ENCODE measurements at places on chromosomes 13 and 19.
A peak's percentile ranks its signal among the peaks of the same experiment; 100 is the strongest.

- DNase-seq = no peak
Measured at GRCh38 chr13:82364525-82364924, 1517.7 kb downstream of the SLITRK1 start.

GRCh38 chr13:28494778-28495537, at the start of gene FLT1:
TSS of gene FLT1 (minus strand) at chr13:28495128. CDS start at chr13:28494843, 285 bp downstream.
- DNase-seq = no peak

DNA sequence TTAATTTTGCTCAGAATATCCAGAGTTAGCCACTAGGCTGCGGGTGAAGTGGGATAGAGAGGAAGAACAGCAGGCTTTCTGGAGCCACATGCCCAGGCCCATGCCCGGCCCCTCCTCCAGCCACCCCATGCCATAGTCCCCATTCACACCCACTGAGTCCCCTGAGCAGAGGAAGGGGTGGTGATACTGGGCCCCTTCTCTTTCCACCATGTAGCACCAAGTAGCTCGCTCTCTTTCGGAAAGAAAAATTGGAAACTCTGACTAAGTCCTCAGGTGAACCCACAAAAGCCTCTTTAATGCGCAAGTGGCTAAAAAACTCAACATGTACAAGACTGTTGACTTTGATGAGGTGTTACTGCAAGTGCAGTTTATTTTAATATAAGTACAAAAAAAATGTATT, 76.7 kb upstream of the GPR183 start:
- DNase-seq = no peak

- no peak for DNase-seq
Measured at GRCh38 chr13:34156841-34157365, 339.0 kb downstream of the RFC3 start.

- DNase-seq = no peak
Measured at GRCh38 chr13:109629737-109630136, 156.6 kb downstream of the IRS2 start.

GRCh38 chr19:4553092-4553695, 6.3 kb downstream of the SEMA6B start:
- DNase-seq = no peak

DNA sequence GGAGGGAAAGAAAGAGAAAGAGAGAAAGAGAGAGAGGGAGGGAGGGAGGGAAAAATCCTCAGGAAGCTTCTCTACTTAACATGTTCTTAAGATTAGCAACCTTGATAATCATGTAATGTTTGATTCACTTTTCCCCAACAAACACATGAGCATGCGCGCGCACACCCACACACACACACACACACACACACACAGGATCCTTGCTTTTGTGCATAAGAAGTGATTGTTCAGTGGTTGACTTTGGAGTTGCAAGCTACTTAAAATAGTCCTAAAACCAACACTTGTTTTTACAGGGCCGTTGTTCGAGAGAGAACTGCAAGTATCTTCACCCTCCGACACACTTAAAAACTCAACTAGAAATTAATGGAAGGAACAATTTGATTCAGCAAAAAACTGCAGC, 100.0 kb upstream of the RAP2A start:
- no peak for DNase-seq

DNA sequence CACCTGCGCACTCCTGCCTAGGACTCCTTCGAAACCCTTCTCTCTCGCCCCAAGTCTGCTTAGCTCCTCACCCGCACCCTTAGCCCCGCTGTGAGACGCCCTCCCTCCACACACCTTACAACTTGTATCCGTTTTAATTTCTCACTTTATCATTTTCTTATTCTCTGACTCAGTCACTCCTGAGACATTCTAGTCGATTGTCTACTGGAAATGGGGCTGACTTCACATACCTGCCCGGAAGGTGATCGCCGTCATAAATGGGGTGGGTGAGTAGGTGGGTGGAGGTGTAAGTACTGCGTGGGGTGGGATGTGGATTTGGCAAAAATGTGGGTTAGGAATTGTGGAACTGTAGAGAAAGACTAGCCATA, 714 bp downstream of the NDFIP2 start:
- DNase-seq = peak; percentile 30

DNA sequence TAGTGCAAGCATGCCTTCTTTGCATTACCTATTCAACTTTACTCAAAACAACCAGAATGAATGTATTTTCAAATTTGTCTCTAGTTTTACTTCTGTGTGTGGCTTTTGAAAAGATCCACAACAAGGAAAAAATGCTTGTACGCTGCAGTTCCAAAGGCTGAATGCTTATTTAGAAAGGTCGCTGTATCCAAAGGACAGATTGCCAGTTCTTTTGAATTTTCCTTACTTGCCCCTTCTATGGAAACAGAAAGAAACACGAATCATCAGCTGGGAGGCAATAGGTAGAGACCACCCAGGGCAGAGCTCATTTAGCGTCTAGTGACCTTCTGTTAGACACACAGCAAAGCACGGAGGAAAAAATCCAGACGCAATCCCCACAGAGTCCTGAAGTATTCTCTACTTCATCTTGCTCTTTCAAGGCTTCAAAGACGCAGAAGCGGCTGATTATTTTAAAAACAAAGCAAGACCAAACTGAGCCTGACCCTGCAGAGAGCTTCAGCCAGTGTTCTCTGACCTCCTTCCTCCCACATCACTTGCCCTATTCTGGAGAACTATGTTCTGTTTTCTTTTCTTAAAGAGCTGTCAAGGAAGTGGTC, 674.6 kb upstream of the SGCG start:
- no peak for DNase-seq

- DNase-seq = no peak
Measured at GRCh38 chr19:35562776-35563175, 682 bp downstream of the ATP4A start.

DNA sequence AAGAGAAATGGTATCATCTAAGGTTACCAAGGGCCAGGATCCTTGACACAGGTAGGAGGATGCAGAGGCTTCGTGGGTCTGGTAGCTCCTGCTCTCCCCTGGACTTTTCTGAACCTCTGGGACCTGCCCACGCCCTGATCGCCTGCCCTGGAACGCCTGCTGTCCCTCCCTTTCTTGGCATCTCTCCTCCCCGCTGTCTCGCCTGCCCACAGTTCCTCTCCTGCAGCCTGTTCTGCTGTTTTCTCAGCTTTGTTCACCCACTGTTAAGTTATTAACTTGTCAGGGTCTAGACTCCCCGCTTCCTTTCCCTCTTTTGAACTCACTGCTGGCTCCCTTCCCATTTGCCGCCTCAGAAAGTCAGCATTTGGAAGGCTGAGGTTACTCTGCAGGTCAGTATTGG, 19.8 kb downstream of the SERP2 start:
- peak; percentile 72 for DNase-seq

- no peak for DNase-seq
Measured at GRCh38 chr13:30720172-30720869, 15.0 kb upstream of the ALOX5AP start.

DNA sequence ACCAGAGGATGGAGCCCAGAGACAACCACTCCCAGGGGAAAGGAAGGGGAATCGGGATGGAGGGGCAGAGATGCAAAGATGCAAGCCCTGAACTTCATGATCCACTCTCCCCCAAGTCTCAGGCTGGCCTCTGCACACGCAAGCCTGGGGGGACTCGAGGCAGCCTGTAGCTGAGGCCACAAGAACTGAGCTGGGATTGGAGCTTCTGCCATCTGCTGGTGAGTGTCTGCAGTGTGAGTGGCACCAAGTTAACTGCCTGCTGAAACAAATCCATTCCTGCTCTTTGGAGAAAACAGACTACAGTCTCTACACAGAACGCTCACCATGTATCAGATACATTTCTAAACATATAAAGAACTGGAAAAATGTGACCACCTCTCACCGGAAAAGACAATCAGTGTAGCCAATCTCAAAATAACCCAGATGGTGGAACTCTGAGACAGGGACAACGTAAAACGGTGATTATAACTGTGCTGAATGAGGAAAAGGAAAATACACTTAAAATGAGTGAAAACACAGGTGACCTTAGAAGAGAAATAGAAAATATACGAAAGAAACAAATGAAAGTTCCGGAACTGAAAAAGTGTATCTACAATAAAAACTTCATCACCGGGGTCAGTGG, 62.1 kb downstream of the KLF2 start:
- peak; percentile 61 for DNase-seq

GRCh38 chr13:75308222-75308621, 173.7 kb downstream of the TBC1D4 start:
- no peak for DNase-seq

GRCh38 chr13:44287958-44288357, 85.7 kb upstream of the SERP2 start:
- DNase-seq = no peak

DNA sequence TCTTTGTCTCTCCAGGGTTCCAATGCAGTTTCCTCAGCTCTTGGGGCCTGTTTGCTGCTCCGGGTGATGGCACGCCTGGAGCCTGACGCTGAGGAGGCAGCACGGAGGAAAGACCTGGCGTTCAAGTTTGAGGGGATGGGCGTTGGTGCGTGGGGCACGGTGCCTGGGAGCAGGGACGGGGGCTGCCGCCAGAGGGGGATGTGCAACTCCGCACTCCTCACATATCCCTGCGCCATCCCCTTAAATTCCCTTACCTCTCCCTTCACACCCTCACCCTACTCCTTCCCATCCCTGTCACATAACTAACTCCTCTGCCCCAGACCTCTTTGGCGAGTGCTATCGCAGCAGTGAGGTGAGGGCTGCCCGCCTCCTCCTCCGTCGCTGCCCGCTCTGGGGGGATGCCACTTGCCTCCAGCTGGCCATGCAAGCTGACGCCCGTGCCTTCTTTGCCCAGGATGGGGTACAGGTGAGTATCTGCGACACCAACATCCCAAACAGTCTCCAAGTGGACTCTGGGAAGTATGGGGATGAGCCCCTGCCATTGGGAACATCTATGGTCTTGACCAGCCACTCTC, 31.1 kb downstream of the TRPM4 start:
- no peak for DNase-seq

- DNase-seq = no peak
Measured at GRCh38 chr13:62747629-62748028, 1332.0 kb upstream of the PCDH20 start.

- no peak for DNase-seq
Measured at GRCh38 chr19:15313649-15314279, 18.6 kb downstream of the BRD4 start.

DNA sequence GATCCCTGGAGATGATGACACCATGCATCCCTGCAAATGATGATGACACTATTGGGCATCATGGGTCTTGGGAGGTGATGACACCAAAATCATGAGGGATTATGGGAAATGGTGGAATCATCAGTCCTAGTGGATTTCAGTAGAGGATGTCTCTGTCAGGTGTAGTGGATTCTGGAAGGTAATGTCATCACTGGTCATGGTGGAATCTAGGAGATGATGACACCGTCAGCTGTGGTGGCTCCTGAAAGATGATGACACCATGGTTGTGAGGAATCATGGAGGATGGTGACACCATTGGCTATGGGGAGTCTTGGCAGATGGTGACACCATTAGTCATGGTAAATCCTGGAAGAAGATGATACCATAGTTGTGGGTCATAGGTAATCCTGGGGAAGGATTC, 11.9 kb downstream of the SHISA7 start:
- no peak for DNase-seq

DNA sequence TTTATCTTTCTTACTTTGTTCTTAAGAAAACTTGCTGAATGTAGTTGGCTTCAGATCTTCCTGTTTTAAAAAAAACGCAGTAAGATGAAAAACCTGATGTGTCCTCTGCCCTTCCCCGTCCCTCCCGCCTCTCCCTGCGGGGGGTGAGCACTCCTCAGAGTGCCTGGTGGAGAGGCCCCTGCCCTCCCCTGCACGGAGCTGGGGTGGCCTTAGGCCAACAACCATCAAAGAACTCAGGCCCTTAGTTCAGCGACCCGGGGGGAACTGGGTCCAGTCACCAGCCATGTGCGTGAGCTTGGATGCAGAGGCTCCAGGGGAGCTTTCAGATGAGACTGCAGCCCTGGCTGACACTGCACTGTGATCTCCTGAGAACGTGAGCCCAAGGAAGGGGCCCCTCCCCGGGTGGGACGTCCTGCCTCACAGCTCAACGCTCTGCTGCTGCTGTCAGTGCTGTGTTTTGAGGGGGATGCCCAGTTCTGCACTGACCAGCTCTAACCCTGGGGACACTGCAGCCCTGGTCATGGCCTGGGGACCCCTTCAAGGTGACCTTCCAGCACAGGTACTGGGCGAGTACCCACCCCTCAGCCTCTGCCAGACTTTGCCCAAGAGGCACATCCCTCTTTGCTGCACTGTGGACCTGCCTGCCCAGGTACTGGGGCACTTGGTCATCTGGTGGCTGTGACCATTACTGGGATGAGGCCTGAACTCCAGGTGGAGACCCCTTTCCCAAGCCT, 42.7 kb downstream of the ANKRD10 start:
- no peak for DNase-seq

- no peak for DNase-seq
Measured at GRCh38 chr13:29597706-29598105, 2.2 kb upstream of the SLC7A1 start.

GRCh38 chr13:93147946-93148345, 78.7 kb upstream of the GPC6 start:
- DNase-seq = no peak

GRCh38 chr13:112616586-112617362, 28.8 kb upstream of the TUBGCP3 start:
- DNase-seq = peak; percentile 65

DNA sequence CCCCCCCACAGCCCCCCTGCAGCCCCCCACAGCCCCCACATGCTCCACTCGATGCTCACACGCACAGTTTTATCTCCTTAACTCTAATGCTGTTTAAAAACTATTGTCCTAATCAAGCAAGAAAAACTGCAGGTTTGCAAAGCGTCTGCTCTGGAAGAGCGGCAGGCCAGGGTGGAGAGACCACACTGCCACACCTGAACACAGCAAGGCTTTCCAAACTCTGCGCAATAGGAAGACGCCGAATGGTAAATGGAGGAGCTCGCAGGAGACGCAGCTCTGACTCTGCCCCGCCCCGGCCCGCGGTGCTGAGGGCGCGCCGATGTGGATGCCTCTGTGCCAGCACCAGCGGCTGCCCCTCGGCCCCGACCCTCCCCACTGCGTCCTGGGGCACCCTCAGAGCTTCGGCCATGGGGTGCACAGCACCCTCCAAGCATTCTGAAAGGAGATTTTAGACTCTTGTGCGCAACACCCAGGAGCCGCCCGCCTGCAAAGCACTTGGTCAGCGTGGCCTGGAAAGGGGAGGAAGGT, 32.4 kb downstream of the RASA3 start:
- no peak for DNase-seq

DNA sequence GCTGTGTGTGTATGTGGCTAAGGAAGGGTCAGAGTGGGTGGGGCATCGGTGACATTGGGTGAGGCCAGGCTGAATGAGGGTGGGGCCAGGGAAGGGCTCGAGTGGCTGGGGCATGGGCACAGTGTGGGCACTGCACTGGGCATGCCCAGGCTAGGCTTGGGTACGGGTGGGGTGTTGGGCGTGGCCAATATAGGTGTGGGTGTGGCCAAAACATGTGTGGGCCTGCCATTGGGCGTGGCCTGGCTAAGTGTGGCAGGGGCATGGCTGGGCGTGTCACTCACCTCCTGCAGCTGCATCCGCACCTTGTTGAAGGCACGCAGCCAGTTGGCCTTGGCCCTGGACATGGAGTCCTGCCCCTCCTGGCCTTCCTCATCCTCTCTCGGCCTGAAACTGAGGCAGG, 33.2 kb downstream of the UNC13A start:
- peak; percentile 57 for DNase-seq

DNA sequence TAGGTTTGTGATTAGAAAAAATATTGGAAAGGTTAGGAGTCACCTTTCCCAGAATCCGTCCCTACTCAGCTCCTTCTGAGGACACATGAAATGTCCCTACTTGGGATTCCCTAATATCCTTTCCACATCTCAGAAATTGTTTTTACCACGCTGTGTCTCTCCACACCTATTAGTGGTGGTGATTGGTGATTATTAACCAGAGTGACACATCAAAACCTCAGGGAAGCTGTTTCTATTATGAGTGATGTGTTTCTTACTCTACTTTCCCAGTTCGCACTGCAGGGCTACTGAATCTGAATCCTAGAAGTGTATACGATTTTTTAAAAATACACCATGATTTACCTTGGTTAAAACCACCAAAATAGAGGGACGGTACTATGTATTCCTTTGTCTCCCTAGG, 460.8 kb downstream of the TBC1D4 start:
- DNase-seq = no peak

Data from hematopoietic multipotent progenitor cell treated with erythropoietin and hydrocortisone succinate and interleukin-3 and kit ligand, for 8 days (in vitro differentiated cells).